Fibroblast of villous mesenchyme (primary cell): ENCODE measurements at places on chromosomes 5 and 9.

DNA sequence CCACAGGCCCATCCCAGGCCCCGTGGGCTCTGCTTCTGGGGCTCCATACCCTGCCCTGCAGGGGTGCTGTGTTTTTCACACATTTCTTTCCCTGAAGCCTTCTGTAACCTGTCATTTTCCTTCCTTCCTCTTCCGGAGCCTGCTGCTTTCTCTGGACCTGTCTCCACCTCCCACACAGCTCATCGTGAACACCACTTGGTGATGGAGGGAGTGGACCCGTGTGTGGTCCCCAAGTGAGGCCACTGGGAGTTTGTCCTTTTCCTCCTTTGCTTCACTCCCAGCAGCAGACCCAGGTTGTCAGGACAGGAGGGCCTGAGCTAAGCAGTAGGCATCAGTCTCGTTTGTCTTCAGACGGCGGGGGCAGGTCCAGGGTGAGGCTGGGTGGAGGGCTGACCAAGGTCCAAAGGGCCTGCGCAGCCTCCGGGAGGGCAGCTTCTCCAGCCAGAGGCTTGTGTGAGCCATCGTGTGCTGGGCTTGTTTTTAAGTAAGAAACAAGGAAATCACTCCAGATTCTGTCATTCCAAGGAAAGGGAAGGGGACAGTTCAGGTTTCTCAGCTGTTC, 5.8 kb upstream of the POMT1 start:
- no peak for DNase-seq

GRCh38 chr9:127905004-127905728, 5.8 kb upstream of the ST6GALNAC6 start:
- DNase-seq, result no peak

GRCh38 chr9:98360176-98360708, 104.8 kb upstream of the TBC1D2 start:
- no peak for DNase-seq

DNA sequence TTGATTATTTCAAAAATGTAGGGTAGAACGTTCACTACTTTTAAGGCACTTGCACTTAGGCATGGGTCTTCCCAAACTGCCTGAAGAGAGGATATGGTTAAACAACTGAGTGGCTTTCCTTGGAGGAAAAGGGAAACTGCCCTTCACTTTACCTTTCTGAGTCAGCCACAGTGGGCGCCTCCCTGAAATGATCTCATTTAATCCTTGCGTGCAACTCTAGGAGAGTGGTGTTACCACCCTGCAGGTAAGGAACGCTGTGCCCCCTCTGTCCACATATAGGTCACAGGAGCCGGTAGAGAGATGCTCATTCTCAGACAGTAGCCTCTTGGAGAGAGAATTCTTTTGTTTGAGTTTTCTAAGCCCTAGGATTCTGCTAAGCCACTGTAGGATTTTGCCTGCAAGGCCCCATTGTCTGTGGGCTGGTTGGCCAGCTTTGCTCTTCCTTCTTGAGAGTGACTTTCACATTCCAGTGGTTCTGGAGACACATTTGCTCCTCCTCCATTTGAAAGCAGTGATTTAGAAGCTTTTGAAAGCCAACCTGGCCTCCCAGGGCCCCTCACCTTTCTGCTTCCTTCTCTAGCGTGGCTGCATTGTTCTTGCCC, 110.3 kb upstream of the CTSL start:
- DNase-seq, result no peak

DNA sequence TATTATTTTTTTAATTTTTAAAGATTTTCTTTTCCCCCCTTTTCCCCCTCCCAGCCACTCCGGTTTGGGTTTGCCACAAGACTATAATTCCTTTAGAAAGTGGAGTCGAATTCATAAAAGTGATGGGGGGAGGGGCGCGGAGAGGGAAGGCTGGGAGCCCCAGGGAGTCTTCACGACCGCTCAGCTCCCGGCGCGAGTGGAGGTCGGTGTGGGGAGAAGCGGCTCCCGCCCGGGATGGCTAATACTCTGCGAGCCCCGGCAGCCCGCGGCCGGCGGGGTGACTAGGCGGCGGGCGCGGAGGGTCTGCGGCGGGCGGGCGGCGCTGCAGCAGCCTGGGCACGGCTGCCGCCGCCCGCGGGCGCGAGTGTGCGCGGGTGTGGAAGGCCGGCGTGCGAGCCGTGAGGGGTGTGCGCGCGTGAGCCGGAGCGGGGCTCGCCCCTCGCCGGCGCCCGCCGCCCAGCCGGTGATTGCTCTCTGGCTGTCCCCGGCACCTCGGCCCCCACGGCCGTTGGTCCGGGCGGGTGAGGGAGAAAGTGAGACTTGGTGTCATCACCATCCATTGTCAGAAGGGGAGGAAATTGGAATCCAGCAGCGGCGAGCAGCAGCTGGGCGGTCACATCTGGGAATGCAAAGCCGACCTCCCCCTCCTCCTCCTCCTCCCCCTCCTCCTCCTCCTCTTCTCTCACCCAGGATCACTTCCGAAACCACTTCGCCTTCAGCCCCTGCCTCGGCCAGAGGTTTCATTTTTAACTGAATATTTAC, at the start of gene PARP8:
TSS of gene PARP8 (plus strand) at position 377 of the 762 bp plus-strand sequence. CDS start 459 bp downstream, outside the sequence.
- peak; percentile 62 for DNase-seq

DNA sequence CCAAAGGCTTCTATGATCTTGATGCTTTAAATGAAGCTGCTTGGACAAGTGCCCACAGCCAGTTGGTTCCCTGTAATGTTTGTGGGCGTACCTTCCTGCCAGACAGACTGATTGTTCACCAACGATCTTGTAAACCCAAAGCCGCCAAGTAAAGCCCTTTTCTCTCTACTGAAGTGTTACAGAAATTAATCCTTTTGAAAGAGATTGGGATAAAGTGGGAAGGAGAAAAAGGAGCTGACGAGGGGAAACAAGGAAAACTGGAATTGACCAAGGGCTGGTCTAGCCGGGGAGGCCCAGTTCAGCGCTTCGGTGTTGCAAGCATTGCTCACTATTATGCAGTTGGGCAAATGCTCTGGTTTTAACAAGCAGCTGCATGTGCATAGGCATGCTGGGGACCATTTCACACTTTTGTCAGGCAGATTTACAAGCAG, 53.2 kb downstream of the ZNF474 start:
- DNase-seq, result peak; percentile 80

DNA sequence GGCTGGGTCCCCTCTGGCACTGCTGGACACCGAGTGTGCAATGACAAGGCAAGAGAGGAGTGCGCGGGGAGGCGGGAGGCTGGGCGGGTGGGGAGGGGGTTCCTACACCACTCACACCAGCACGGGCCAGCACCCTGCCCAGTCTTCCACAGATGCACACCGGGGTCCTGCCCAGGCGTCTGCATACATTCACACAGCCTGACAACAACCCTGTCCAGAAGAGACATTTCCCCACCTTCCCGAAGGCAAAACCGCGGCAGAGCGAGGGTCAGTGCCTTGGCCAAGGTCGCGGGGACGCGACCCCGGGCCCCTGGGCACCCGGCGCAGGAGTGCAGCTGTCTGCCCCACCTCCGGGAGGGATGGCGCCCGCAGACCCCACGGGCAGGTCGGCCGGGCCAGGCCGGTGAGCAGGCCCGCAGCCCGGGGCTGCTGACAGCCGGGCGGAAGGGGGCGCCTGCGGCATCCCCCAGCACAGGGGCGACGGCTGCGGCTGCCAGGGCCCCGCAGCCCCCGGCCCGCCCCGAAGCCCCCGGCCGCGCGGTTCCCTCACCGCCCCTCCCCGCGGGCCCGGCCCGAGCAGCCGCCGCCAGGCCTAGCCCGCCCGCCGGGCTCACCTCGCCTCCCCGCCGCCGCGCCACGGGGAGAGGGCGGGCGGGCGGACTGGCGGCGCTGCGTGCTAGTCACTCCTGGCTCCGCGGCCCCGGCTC, 496 bp downstream of the MAPK9 start:
- no peak for DNase-seq

GRCh38 chr9:88322906-88323566, 65.2 kb upstream of the SPIN1 start:
- peak; percentile 28 for DNase-seq

- DNase-seq, result peak; percentile 46
These were observed 37.3 kb downstream of the STK10 start for GRCh38 chr5:172150514-172151425.

DNA sequence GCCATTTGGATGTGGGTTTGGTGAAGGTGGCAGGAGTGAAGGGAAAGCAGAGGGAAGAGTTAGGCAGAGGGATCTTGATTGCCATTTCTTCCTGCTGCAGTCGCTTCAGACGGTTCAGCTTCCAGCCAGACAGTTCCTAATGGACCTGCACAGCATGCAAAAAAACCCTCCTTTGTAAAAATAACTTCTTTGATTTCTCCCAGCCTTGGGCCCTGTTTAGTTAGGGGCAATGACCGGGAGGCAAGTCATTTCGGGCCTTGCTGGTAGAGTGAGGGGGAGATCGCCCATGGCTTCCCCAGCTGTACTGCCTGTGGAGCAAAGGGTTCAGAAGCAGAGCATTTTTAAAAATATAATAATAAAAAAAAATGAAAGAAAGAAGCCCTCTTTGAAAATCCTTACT, 67.2 kb upstream of the TLE1 start:
- DNase-seq, result no peak

- no peak for DNase-seq
These were observed 385.5 kb upstream of the SLC30A5 start for GRCh38 chr5:68708156-68708841.

DNA sequence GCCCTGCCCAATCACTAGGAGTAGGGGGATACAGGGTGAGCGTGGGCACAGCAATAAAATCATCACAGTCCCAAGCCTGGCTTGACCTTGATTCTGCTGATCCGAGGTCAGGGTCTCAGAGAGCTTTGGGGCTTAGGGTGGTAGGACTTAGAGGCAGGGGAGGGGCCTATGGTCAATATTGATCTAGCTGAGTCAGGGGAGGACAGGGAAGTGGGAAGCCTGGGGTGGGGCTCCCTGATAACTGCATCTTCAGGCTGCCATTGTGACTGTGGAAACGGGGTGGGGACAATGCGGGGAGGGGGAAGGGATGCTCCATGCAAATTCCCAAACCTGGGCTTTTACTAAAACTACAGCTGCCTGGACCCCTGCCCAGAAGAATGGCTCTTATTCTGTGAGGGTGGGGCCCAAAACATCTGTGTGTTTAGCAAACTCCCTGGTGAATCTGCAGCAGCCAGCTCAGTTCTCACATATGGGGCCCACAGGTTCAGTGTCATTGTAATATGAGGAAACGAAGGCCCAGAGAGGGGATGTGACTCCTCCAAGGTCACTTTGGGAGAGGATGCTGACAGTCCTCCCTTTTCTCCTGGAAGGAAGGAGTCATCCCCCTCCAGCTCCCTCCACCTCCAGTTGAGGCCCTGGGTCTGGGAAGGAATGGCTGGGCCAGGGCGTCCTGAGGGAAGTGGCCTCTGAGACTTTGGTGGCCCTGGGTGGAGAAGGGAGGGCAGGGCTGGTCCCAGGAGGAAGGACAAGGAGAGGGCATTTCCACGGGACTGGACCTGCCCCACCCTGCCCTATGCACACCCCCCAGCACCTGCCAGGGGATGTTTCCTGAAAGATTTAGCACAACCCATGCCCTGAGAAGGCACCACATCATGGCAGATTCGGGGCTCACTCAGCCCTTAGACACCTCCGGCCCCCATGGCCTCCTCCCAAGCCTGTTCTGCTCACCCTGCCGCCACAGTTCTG, 26.4 kb downstream of the SLC6A7 start:
- DNase-seq, result no peak

DNA sequence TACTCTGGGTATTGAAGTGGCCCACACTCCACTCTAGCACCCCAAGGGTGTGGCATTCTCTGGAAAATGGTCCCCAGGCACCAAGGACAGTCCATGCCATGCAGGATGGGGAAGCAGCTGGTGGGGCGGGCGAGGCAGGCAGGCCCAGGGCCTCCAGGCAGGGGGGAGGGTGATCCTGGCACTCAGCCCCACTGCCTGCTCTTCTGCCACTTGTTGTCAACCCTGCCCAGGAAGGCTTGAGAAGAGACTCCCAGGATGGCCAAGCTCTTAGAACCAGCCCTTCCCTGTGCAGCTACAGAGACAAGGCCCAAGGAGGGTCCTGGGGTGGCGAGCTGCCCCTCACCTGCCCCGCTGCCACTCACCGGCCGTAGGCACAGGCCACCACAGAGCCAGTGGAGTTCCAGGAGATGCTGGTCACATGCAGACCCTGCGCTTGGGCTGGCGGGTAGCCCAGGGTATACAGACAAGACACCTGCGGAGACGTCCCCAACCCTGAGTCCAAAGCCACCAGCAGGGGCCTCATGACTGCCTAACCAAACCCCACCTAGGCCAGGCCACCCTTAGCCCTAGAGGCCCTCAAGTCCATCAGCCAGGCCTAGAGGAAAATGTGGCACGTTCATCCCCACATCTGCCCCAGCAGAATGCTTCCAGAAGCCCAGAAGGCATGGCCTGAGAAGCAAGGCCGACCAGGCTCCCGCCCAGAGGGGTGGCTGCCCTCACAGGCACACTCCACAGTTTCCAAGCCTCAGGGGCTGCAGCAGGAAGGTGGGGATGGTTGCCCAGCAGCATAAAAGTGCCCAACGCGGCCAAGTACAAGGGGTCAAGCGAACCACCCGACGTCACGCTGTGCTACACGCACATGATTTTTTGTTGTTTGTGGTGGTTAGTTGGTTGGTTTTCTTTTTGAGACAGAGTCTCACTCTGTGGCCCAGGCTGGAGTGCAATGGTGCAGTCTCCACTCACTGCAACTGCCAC, 19.8 kb downstream of the DYNC2I2 start:
- no peak for DNase-seq

- peak; percentile 92 for DNase-seq
These were observed 65.3 kb downstream of the MARCHF3 start for GRCh38 chr5:126965061-126965475.

DNA sequence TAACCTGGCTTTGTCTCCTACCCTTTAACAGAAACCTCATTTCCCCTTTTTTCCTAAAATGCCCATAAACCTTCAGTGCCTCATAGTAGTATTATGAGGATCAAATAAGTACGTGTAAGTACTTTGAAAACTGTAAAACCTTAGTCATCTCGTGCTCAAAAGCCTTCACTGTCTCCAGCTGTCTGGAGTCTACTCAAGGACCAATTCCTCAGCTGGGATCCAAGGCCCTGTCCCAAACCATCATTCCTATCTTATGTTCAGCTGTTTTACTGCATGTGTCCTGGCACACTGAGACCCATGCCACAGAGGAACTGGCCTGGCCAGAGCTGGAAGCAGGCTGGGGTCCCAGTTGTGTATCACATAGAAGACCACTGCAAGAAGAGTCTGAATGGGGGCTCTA, 15.9 kb downstream of the ADAMTSL1 start:
- DNase-seq, result peak; percentile 33

GRCh38 chr9:80690349-80690939, 998.9 kb downstream of the TLE1 start:
- DNase-seq, result no peak

- no peak for DNase-seq
These were observed 69.7 kb upstream of the ADCY2 start for GRCh38 chr5:7325975-7326913.

DNA sequence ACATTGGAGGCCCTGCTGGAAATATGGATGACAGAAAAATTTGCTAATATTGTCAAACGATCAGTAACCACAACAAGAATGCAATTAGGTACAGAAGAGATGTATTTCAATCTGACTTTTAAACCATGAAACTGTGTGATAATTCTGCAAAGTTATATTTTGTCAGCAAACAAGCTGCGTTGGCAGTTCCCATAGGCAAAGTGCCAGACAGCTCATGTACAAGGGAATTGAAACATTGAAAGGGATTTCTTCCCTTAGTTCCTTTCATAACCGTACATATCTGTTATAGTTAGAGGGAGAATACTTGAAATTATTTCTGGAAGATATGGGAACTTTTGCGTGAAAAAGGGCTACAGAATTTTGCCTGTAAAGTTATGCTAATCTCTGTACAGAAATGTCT, 419.4 kb upstream of the PTGER4 start:
- DNase-seq, result no peak
